ENCODE measurements at places on chromosomes 2 and 18.

- DNase-seq = no peak
Observed at GRCh38 chr2:42557306-42557705, 11.1 kb upstream of the MTA3 start.

GRCh38 chr2:101983928-101984327 lies 7.8 kb upstream of the IL1R2 start:
- no peak for DNase-seq

- DNase-seq = no peak
Observed at GRCh38 chr2:233848276-233848675, 6.1 kb downstream of the HJURP start.

DNA sequence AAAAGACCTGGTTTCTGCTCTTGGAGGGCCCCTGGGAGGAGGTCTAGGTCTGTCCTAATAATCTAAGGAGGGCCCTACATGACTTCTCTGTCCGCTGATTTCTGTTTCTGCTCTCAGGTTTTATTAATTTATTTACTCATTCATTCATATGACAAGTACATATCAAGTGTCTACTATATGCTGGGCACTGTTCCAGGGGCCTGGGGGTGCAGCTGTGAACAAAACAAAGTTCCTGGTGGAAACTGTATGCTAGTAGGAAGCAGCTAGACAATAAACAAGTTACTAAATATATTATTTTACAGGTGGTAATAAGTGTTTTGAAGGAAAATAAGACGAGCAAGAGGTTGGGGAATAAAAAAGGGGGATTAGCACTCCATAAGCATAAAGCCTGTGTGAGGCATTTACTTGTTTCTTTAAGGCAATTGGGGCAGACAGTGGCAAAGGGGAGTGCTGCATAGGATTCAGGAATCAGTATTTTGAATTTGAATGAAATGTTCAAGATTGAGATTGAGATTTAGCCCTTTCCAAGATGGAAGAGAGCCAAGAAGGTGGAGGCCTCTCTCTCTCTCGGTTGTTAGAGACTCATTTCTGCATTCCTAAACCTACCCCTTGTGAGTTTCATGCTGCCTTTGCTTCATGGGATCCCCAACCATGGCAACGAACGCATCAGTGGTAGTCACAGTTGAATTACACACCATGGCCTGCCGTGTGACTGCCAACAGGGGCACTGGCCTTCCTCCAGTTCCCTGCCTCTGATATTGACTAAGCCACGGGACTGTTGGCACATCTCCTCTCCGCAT lies 28.3 kb downstream of the DRC1 start:
- DNase-seq = no peak

GRCh38 chr2:215063526-215063925 lies 74.9 kb downstream of the ABCA12 start:
- no peak for DNase-seq

DNA sequence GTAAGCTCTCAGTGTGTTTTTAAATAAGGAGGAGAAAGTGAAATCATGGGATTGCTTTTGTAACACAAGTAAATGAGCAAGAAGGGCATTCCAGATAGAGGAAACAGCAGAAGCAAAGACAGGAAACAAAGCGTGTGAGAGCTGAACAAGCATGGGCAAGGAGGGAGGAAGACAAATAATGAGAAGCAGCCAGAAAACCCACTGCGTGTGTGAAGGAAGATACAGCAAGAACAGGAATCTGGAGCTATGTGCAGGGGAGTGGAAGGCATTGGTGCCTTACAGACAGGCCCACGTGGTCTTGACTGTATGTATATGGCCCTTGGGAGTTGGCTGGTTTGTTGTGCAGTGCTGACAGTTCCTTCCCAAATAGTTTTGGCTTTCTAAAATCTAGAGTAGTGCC lies 88.6 kb downstream of the AAK1 start:
- DNase-seq = no peak

DNA sequence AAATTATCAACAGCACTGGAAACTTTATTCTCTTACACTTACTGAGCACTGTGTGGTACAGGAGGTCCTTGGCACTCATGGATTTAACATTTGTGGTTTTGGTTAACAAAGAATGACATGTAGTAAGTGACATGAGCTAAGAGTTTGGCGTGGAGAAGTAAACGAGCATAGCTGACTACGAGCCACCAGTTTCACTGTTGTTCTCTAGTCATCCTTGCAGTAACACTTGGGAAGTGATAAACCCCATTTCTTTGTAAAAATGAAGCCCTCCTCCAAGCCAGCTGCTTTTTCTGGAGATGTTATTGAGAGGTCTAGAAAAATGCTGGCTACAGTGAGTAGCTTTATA lies 32.7 kb downstream of the QPCT start:
- DNase-seq = no peak

DNA sequence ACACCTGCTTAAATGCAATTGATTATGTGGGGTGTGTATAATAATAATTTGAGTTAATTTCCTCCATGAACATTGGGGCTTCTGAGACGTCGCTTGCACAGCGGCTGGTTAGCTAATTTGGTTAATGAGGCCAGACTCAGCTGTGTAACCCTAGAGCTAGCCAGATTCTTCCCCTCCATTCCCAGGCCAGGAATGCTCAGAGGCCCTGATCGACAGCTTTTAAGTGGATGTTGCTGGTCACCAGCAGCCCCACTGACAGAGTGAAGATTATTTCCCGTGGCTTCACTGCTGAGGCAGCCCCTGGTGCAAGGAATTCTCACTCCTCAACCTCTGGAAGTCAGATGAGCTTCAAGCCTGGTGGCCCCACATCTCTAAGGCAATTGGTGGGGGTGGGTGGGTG lies 12.4 kb upstream of the EPAS1 start:
- DNase-seq = no peak

GRCh38 chr2:10444463-10444862 lies 3.7 kb downstream of the ODC1 start:
- no peak for DNase-seq

- no peak for DNase-seq
Observed at GRCh38 chr2:163469561-163469962, 266.2 kb downstream of the FIGN start.

- DNase-seq = no peak
Observed at GRCh38 chr2:197515315-197515738, 539 bp upstream of the MOB4 start.

DNA sequence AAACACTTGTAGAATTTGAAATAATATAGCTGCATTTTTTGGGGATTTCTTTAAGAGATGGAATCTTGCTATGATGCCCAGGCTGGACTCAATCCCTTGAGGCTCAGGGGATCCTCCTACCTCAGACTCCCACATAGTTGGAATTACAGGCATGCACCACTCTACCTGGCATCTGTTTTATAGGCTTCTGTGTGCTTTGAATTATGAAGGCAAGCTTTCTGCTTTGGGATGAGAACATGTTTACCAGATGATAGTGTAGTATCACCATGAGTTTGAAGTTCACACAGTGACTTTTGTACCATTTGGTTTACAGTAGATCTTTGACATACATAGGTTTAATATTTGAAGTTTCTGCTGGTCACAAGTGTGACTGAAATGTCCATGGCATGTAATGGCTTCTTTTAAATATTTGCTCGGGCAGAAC lies 10.7 kb downstream of the CNOT11 start:
- DNase-seq = no peak

GRCh38 chr2:74537140-74537539 lies 7.4 kb downstream of the HTRA2 start:
- DNase-seq = no peak

DNA sequence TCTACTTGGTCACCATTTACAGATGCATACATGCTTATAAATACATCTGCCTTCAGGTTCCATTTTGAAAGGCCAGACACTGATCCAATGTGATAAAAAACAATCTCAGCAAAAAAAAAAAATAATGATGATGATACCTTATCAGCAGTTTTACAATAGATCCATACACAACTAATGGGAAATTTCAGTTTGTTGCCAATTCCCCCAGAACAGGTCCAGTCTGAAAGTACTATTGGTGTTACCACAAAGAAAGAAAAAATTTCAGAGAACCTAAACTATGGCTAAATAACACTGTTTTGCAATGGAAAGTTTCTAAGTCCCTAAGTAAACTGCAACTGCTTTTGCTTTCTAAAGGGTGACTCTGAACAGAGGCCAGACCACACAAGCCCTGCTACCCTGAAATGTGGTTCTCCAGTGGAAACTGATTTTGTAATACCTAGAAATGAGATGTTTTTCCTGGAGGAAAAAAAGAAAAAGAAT lies 54.1 kb downstream of the LPIN2 start:
- DNase-seq = no peak

GRCh38 chr18:48446582-48447225 lies 37.5 kb upstream of the ZBTB7C start:
- peak; percentile 37 for DNase-seq

DNA sequence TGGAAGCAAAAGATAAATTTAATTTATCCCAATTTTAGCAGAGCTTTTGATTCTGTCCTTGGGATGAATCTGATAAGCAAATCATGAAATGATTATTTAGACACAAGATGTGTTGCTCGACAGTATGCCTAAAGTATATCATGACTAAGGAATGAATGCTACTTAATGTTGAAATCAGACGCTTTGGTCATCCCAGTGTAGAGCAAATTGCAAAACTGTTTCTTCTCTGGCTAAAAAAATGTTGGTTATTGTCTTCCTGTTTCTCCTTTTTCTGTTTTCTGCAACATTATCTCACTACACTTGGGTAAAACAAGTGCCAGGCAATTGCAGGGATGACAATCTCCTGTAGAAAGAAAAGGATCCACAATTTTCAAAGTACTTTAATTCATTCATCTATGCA lies 66.4 kb downstream of the BABAM2 start:
- DNase-seq = no peak

- no peak for DNase-seq
Observed at GRCh38 chr2:18762667-18763066, 173.3 kb upstream of the NT5C1B start.

All from activated T-helper 1 cell treated with Interleukin-2 at 50 U/mL for 16 hours (primary cell).